ENCODE measurements at places on chromosomes 1 and 21.

DNA sequence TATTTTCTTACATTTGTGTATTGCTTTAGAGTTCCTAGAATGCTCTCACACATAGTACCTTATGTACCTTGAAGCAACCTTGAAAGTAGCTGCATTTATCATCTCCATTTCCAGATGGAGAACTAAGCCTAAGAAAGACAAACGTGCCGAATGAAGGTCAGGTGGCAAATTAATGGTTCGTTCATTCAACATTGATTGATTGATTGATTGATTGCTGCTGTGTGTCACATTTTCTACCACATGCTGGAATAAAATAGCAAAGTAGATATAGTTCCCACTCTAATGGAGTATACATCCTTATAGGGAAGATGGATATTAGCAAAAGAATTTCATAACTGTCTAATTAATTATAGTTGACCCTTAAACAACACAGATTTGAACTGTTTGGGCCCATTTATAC is 172.2 kb downstream of the SDCCAG8 start:
- no peak for DNase-seq

DNA sequence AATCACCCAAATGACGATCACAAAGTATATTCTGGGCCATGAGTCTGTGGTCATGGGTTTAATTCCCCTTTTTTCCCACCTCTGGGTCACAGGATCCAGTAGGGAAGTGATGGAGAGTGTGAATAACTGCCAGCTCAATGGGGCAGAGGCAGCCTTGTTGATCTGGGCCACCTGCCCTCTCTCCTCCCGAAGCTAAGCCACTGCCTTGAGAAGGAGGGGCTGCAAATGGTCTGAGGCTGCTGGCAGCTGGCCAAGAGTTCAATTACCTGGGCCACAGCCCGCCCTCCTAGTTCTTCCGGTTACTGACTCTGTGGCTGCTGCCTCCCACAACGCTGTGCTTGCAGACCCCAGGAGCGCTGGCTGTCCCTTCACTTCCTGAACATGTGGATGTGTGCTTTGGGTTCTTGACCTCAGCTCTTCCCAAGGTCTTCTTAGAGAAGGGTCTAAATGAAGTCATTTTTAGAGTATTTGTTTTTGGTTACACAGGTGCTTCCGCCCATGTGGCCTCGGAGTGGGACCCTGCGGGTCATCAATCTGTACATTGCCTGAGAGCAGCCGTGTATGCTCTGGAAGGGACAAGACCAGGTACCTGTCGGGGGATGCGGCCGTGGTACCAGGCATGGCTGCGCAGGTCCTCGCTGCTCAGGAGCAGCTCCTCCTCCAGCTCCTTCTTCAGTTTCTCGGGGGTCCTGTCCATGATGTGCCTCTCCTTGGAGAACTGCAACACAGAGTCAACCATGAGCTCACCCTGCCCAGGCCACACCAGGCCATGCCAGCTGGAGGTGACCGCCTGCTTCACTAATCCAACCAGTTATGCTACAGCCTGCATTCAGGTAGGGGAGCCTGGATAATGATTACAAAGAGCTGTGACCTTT is 89.7 kb downstream of the BCAR3 start:
- no peak for DNase-seq

DNA sequence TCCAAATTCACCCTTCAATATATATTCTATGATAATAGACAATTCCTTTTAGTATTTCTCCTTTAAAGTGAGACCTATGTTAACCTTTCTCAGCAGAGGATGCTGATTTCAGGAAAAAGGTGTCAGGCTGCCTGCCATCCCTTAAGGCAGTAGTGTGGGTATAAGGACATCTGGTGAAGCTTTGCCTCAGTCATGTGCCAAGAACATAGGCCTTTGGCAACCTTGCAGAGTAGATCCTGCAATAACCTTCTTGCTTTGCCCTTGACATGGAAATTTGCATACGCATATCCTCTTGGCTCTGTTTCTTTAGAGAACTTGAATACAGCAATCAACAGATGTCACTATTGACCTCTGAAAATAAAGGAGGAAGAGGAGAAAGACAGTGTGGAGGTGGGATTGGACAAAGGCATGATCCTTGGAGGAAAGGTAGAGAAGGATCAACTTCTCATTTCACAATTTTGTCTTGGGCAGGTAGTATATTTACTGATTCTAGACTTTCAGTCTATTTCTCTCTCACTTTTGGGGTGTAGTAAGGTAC is 21.1 kb upstream of the ZRANB2 start:
- DNase-seq = no peak

DNA sequence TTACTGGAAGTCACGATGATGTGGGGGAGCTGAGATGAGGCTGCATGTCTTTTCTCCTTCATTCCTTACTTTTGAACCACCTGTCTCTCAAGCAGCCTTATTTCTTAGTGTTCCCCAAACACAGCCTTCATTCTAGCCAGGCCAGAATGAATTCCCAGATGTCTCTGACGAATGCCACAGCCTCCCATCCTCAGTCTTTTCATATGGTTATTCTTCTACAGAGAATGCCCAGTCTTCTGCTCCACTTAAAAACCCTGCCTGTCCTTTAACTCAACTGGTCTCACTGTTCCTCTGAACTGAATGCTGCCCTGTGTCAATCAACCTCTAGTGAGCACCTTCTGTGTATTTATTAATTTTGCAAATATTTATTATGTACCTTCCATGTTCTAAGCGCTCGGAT is 156.2 kb downstream of the PLA2G4A start:
- no peak for DNase-seq

GRCh38 chr1:112188611-112189010 is 199.1 kb upstream of the KCND3 start:
- no peak for DNase-seq

- DNase-seq = no peak
These were observed 78.8 kb downstream of the C1orf21 start for GRCh38 chr1:184465489-184466146.

DNA sequence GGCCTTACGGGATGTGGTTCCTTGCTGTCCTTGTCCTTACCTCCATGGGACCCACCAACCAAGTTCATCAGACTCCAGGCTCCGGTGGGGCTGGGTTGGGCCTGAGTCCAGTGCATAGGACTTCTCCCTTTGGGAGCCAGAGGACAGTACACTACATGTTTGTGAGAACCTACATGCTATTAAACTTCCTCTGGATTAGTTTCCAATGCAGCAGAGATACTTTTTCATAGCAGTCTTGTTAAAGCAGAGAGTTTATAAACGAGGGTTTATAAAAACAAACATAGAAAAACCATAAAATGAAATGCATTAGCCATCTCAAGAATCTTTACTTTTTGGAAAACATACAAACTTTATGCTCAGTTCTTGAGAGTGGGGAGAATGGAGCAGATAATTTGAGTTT is 33.4 kb downstream of the INKA2 start:
- no peak for DNase-seq

GRCh38 chr1:7236844-7237515 is 451.7 kb downstream of the CAMTA1 start:
- DNase-seq = no peak

Data from activated T-helper 9 cell treated with anti-CD3 and anti-CD28 coated beads, Interleukin-2, amount 50 U/mL, for 16 hours (primary cell).